ENCODE measurements at places on chromosomes 2 and 18.

DNA sequence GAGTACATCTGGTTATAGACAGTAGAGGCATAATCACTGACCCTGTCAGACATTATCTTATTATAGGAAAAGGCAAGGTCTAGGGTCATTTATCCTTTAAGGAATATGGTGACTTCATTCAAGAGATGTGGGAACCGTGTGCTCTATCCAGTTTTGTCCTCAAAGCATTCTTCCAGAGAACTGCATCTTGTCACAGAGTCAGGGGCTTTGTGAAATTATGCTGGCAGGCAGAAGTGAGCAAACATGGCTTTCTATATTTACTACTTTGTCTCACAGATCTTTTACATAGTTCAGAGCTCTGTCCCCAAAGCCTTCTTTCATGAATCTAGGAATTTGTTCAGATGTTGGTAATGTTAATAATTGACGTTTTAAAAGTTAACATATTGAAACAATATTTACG, 177.4 kb downstream of the ASXL3 start:
- DNase-seq: no peak

DNA sequence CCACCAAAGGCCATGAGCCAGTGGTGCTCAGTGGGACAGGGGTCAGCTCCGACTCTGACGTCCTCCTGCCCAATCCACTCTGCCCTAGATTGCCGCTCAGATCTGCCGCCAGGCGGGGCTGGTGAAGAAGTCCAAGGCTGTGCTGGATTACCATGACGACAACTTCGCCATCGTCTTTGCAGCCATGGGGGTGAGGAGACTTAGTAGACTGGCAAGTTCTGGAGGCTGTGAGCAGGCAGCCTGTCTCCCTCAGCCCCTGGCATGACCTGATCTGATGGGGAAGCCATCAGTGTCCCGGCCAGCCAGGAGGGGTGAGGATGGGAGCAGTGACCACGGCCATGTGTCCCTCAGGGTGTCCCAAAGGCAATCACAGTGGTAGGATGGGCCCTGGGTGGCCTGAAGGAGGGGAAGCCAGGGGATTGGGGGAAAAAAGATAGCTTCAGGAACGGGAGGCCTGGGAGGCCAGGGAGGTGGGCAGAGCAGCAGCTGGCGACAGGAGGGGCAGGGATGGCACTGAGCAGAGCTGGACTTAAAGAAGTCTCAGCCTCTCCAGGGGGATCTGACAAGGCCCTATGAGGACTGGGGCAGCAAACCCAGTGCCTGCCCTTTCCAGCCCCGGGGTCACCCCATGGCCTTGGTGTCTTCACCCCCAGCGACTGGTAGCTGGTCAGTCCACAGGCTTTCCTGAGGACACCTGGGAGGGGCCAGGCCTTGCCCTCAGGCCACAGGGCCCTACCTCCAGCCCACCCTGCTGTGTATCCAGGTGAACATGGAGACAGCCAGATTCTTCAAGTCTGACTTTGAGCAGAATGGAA, 17.4 kb upstream of the ANKRD53 start:
- peak; percentile 56 for DNase-seq

DNA sequence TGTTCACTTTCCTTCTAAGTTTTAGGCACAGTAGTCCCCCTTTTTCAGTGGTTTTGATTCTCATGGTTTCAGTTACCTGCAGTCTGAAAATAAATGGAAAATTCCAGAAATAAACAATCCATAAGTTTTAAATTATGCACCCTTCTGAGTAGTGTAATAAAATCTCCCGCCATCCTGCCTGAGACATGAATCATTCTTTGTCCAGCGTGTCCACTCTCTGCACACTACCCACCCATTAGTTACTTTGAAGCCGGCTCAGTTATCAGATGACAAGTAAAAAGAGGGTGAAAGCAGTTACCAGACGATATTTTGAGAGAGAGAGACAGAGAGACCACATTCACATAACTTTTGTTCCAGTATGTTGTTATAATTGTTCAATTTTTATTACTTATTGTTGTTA, 400.5 kb downstream of the TMX3 start:
- DNase-seq: no peak

GRCh38 chr2:84022810-84023431, 436.2 kb downstream of the SUCLG1 start:
- no peak for DNase-seq

DNA sequence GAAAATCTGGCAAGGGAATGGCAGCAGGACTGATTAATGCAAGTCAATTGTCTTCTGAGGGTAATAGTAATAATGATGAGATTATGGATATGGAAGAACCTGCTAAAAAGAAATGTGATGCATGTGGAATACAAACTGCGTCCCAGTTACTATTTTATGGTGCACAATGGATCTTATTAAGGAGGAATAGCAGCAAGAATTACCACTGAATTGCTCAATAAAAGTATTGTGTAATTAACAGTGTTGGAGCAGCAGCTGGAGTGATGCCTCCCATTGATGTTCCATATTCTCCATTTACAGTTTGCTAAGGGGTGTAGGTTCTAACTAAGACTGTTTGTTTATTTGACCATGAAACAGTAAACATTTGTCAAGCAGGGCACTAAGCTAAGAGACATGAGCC, 167.9 kb downstream of the HRH4 start:
- no peak for DNase-seq

GRCh38 chr2:48175254-48175653, 269.0 kb upstream of the FBXO11 start:
- no peak for DNase-seq

DNA sequence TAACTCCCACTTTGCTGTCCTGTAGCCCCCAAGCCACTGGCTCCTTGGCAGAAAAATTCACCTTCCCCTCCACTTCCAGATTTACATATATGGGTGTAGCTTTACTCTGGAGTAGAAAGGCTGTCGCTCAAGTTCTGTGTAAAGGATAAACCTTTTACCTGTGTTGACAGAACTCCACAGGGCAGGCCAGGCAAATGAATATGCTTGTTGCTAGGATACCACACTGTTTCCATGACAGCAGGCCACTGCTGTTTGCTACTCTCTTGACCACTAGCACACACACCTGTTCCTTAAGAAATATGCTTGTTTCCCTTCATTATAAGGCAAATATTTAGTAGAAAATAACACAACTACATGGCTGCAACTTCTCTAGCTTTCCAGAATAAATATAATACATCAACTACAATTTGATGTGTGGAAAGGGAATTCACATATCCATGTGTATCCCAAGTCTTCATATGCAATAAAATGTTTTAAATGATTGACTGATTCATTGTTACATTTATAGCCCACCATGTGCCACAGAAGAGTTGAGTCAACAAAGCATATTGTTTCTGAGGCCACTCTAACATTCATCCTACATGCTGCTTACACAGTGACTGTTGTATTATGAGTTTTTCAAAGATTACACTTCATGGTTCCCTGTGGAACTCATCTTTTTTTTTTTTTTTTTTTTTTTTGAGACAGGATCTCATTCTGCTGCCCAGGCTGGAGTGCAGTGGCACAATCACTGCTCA, 56.2 kb upstream of the ROCK1 start:
- peak; percentile 63 for DNase-seq

GRCh38 chr18:72152935-72153334, 391.2 kb downstream of the CBLN2 start:
- DNase-seq: no peak

Data from H1 (cell line).